HAP-1 (cell line): ENCODE measurements at places on chromosomes 2 and 18.

- DNase-seq: no peak
Measured at GRCh38 chr2:10964052-10964790, 52.5 kb downstream of the KCNF1 start.

- DNase-seq: no peak
Measured at GRCh38 chr2:242040681-242041080, 171.2 kb downstream of the RTP5 start.

DNA sequence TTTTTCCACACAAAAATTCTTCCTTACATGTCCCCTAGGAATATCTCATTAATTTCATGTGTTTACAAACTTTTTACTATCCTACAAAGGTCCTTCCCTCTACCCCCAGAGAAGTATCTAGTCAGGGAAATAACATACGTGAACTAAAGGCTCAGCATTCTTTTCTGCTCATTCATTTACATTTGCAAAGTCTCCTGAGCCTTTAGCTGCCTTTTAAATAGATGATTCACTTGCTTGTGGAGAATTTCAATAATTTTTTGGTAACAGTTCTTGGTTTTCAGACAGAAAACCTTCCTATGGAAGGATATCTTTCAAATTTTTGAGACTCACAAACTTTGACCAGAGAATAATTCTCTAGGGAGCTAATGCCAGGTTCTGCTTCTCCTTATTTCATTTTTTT lies 81.5 kb upstream of the RMDN2 start:
- DNase-seq: peak; percentile 41

DNA sequence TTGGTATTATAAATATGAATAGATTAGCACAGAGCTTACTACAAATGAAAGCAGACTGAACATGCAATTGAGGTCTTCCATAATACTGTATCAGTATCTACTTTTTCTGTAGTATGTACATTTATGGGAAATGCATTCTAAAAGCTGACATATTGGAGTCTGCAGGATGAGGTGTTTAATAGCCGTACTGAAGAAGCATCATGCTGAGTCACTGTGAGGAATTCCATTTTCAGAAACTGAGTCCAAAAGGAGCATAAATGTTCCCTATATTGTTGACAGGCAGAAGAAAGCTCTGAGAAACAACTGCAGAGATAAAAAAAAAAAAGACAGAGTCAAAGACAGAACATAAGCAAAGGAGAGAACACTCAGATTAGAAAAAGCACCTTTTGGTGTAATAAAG lies 366.7 kb upstream of the SPHKAP start:
- no peak for DNase-seq

DNA sequence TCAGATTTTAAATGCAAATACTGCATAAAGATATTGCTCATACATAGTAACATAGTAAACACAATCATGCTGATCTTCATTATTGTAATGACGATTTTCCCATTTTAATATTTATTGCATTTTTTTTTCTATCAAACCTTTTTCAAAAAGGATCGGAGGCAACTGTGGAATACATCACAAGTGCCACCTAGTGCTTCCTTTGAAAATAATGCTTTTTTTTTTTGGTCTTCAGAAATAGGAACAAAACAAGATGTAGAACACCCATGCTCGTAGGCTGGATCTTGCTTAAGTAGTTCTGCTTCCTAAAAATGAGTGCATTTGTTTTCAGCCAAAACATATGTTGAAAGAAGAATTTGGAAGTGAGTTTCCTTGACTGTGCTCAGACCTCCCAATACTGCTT lies 35.7 kb upstream of the GPR155 start:
- DNase-seq: no peak

DNA sequence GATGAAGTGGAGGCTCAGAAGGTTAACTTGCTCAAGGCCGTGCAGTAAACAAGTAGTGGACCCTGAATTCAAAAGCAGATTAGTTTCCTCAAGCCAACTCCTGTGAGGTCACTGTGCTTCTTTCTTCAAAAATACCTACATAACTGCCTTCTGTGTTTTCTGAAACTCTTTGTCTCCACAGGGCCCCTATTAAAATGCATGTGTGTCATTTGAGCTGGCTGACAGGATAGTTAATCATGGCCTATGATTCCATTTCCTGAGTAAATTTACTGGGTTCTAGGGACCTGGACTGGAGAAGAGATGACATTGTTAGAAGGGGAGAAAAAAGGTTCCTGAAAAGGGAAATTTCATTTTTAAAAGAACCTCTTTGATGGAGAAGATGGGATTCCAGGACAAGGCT lies 12.9 kb upstream of the DTNA start:
- no peak for DNase-seq
